AG08395 (cell line): ENCODE measurements at places on chromosomes 1 and 21.
A peak's percentile ranks its signal among the peaks of the same experiment; 100 is the strongest.

GRCh38 chr1:32179193-32179442, 357 bp upstream of the TXLNA start:
- DNase-seq, result no peak

DNA sequence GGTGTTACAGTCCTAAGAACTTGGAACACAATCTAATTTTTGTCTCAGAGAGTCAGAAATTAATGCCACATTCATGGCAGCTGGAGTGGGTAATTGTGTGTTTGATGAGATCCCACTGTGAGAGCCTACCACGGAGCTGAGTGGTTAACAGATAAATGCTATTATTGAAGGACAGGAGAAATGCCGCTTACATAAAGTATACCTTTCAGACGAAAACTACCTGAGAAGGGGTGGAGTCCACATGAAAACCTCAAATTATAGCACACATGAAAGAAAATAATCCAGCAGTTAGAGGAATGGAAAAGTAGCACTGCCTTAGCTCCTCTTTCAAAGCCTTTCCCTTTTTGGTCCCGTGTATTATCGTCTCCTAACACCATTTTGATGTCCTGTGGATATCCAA, 133.0 kb downstream of the BACH1 start:
- DNase-seq, result no peak

GRCh38 chr1:154992721-154993571, 440 bp upstream of the LENEP start:
- no peak for DNase-seq

DNA sequence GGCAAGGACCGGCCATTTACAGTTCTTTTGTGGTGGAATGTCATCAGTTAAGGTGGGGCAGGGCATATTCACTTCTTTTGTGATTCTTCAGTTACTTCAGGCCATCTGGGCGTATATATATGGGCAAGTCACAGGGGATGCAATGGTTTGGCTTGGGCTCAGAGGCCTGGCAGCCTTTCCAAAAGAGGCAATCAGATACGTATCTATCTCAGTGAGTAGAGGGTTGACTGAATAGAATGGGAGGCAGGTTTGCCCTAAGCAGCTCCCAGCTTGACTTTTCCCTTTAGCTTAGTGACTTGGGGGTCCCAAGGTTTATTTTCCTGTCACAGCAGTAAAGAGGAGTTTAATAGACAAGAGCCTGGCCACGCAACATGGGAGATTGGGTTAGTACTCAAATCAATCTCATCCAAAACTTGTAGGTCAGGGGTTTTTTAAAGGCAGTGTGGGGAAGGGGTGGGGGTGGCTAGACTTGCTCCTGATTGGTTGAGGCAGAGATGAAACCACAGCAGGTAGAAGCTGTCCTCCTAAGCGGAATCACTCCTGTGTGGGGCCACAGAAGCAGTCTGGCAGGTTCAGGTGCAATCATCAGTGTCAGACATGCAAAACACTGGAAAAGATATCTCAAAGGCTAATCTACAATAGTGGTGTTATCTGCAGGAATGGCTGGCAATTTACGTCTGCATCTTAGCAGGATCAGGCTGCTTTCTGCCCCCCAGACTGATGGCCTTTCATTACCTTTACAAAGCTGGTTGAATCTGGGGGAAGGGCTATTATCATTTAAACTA, 112.9 kb downstream of the TLR5 start:
- no peak for DNase-seq

DNA sequence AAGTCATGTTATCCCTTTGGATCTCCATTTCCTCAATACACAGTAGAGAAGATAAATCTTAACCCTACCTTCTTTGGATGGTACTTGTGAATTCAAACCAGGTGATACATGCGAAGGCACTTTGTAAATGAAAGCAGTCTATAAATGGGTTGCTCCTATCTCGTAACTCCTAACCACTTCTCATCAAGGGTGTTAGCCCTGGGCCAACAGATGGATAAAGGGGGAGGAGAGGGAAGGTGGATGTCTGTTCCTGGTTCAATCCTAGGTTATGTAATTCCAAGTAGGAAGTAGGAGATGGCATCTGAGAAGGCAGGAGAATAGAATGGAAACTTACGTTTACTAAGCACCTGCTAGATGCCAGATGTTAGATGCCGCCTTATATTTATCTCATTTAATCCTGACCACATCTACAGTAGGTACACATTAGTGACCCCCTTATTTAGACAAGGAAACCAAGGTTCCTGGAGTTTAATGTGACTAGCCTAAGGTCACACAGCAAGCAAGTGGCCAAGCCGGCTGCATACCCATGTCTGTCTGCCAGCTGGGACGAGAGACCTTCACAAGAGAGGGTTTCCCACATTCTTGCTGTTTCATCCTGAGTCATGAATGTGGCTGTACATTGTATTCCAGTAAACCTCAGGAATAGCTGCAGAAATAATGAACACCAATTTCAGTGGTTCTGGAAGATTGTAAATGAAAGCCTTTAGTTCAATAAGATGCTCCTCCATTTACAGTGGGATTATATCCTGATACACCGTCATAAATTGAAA, 47.7 kb downstream of the ELAVL4 start:
- no peak for DNase-seq

DNA sequence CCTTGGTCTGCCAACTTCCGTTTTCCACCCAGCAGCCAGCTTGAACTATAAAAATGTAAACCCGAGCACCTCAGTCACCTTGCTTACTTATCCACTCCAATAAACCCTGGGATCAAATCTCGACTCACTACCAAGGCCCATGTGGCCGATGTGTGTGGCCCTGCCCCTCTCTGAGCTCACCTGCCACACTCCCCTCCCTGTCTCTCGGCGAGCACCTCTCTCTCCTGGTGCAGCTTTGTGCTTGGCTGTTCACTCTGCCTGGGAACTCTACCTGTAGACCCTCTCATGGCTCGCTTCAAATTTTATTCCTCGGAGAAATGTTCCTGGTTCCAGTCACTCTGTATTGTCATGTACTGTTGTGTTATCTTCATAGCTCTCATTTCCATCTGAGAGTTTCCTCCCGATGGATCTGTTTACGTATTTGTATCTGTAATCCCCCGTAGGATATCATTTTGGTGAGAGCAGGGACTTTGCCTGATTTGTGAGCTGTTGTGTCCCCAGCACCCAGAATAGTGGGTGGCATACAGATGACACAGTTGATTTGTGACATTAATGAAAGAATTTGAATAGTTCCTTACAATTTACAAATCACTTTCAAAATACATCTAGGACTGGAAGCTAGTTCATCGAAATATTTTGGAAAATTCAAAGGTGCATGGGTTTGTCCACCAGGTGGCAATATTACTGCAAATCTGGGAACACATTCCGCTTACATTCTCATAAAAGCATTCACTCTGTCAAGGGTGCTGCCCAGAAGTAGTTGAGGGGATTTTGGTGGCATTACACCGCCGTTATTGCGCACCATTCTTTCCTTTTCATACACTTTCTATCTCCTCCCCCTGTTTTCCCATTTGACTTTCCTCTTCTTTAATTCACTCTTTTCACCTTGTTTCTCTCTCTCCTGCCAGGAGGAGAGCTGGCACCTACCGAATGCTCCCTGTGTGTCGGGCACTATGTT, 95.3 kb downstream of the ABCA4 start:
- peak; percentile 75 for DNase-seq

- DNase-seq, result no peak
These were observed 396 bp downstream of the ELAVL4 start for GRCh38 chr1:50109116-50109515.
